ENCODE measurements at places on chromosomes 2 and 18. TPM values are rescaled to one million over a fixed set of nuclear protein-coding genes. Genes with fewer than 3 reads are reported as not detected.

GRCh38 chr2:67108231-67108630 is 288.9 kb upstream of the ETAA1 start:
- DNase-seq = no peak

DNA sequence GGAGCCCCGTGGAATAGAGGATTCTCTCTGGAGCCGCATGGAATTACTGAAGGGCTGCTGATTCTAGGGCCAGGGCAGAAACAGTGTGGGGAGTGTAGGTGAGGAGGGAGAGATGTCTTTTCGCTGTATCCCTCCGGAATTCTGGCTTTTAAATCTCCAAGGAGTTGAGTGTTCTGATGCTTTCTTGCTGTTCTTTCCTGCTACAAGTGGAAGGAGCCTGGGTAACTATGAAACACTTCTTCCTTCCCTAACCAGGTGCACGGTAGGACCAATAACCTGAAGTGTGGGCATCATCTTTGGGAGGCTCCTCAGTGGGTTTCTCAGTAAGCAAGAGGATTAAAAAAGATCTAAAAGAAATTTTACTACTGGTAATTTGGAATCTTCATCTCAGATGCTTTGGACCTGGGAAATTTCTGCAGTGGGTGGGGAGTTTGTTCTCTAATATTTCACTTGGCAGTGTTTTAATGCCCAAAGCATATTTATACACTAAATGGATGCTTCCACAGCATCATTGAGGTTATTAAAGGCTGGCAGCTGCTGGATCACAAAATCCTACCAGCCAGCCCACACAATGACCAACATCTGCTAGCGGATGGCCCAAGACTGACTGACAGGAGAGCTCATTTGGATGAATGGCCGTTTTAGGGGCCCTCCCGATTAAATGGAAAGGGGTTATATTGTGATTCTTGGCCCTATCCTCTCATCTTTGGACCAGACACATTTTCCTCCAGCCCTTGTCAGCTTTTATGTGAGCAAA is 2.1 kb downstream of the EML6 start:
- DNase-seq = peak; percentile 22

DNA sequence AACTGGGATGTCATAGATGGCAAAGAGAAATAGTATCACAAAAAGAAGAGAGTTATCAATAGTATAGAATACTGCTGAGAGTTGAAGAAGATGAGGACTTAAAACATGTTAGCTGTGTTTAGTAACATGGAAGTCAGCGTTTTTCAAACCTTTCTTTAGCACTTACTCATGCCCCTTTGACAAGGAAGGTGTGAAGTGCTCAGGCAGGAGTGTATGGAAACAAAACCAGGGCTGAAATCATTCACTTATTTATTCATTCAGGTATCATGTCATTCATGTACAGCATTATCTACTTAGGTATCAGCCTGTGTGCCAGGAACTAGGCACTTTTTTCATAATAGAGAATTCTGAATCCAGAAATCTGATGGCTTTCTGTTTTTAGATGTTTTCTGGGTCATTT is 27.2 kb downstream of the CD28 start:
- DNase-seq = no peak

- no peak for DNase-seq
Measured at GRCh38 chr2:74148457-74149246, 940 bp upstream of the BOLA3 start.

- DNase-seq = no peak
Measured at GRCh38 chr2:48984922-48985321, 169.4 kb downstream of the FSHR start.

DNA sequence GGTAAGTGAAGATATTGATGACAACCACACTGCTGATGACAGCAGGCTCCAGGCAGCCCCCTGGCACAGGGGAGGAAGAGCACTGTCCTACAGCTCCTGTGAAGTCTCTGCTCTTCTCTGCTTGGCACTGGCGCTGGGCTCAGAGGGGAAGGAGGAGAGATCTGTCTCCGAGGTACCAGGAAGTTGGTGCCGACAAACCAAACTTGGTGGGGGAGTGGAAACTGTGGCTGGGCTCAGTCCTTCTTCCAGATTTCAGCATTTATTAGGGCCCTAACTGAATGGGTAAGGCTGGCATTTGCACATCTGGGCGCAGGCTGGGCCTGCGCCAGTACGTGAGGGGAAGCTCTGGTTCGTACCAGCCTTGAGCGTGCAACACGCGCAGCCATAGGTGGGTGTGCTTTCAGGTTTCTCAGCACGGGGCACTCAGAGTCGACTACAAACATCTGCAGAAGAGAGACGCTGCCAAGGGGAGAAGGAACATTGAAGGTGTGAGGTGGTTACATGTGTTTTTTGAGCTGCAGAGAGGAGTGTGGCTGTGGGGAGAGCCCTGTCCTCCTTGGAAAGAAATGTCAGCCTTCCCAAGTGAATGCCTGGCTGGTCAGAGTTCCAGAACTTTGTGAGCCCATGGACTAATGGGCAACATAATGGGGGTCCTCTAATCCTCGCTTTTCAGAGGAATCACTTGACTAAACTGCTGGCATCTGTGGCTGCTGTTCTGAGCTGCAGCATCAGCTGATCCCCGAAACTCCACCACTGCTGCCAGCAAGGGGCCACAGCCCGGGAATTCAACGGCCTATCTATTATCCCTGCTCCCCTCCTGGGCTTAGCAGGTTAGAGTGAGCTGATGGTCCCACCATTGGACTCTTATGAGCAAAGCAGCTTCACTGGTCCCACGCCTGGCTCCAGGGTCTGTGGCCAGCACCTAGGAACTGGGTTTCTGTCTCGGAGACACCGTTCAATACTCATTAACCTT is 55.2 kb upstream of the SEMA4C start:
- DNase-seq = no peak

GRCh38 chr2:27025861-27026851 is 6.6 kb upstream of the TMEM214 start:
- no peak for DNase-seq

GRCh38 chr18:78527984-78528383 is 451.6 kb upstream of the SALL3 start:
- no peak for DNase-seq

GRCh38 chr2:13597176-13597575 is 880.4 kb downstream of the TRIB2 start:
- no peak for DNase-seq

- DNase-seq = no peak
Measured at GRCh38 chr18:23204589-23205235, 69.4 kb downstream of the CABLES1 start.

DNA sequence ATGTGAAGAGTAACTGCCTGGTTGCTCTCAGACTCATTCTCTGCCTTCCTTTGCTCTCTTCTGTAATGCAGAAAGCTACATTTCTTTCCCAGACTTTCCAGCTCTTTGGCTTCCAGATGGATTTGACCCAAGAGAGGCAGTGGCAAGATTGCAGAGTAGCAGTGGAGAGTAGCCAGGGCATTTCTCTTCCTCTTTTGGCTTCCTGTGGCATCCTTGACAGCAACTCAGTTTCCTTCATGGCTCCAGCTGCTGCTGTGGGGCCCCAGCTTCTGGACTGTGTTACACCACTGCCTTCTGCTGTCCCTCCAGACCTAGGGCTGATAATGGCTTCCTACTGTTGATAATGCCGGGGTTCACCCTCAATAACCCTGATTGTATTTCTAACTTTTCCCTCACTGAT is 469.4 kb upstream of the SPRED2 start:
- DNase-seq = no peak

DNA sequence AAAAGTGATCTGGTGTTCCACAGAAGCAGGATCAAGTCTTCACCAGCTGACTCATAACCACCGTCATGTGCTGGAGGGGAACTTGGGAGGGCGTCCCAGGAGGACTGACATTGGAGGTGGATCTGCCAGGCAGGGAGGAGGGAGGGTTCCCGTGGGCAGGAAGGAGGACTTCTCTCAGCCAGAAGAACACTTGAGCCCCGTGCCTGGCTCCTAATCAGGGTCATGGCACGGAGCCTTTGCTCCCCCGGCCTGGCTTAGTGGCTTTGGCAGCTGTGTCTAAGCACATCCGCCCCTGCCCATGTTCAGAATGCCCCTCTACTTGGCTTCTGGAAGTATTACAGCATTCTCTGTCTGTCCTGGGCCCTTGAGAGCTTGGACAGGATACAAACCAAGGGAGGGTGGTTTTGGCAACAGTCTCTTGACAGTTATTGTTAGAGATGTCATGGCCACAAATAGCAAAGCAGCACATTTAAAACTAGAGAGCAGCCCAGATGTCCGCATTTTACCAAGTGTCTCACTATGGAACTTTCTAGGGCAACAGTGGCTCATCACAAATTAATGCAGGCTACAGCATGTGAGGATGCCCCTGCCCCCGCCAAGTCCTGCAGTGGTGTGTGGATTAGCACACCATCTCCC is 11.5 kb downstream of the PPP1R7 start:
- DNase-seq = no peak

GRCh38 chr2:27988718-27989117 is 98.2 kb downstream of the BABAM2 start:
- DNase-seq = no peak

DNA sequence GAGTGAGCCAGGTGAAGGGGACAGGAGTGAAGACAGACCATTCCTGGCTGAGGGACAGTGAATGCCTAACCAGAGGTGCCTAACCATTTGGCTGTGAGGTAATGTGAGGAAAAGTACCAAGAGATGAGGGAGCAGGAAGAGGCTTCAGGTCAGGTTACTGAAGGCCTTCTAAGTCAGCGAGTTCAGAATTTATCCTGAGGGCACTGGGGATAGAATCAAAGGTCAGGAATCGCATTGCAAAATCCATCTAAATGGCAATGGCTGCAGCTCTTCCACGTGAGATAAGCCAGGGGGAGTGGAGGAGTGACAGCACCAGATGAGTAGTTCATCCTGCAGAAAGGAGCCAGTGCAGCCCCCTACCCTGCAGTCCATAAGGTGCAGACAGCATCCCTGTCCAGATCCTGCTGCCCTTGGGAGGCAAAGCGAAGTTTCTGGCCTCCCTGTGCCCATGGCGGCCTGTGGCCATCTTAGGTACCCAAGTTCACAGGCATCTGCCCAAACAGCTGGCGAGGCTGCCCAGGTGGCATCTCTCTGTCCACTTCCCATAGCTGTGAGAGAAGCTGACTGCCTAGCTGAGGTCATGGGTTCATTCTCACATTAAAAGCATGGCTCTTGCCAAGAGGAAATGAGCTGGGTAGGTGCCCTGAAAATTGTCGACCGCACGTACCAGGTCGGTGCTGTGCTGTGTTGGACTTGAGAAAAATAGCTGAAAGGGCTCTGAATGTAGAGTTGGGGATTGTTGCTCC is 49.5 kb downstream of the CYP27C1 start:
- no peak for DNase-seq

DNA sequence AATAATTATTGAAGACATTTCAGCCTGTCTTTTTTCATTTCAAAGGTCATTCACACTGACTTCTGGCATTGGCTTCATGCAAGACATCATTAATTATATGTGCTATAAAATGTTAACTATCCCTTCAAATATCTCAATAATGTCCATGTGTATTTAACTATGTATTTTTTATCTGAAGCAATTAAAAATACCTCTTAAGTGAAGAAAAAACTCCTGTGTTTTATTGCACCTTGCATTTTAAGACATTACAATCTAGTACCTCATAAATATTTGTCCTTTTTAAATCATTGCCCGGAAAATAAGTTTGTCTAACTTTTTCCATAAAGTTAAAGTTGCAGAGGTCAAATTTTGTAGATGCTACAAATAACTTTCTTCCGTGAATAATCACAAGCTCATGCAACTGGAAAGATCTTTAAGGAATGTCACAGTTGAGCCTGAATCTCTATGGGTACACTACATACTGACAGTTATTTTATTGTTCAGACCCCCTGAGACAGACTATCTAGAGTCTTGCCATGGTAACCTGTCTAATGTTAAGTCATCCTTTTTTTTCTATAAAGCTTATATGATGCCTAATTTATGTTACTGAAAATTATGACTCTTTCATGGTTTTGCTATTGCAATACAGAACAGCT is 38.4 kb upstream of the COBLL1 start:
- DNase-seq = no peak

- peak; percentile 19 for DNase-seq
Measured at GRCh38 chr2:59584958-59585357, 968.5 kb downstream of the BCL11A start.

DNA sequence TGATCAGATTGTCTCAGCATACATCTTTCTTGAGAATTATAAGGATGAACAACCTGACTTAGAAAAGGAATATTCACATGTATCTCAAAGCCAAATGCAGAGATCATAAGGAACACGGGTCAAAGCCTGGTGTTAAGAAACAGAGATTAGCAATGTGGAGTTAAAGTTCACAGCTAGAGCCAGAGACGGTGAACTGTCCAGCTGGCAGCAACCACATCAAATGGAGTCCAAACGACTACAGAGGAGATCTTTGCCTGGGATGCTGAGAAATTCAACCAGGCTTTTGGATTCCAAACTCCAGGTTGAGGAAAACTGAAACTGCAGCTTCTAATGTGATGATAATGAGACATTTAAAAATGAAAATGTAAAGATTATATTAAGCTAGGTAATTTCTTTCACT is 939.9 kb upstream of the NXPH2 start:
- no peak for DNase-seq

- no peak for DNase-seq
Measured at GRCh38 chr2:131067465-131068125, 25.7 kb downstream of the FAM168B start.

DNA sequence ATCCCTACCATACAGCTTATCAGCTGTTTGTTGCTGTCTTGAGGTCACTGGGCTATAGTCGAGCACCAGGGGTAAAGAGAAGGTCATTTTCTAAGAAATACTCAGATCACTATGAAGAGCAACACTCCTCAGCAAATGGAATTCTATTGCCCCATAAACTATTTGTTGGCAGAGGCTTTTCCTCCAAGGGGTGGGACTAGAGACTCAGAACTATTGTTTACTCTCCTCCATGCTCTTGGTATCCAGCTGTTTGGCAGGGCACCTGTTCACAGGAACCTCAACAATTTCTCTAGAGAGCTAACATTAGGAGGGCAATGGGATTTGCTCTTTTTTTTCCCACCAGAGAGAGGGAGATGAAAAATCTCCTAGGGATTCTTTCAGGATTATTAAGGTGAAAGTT is 249.1 kb upstream of the SPRED2 start:
- no peak for DNase-seq

DNA sequence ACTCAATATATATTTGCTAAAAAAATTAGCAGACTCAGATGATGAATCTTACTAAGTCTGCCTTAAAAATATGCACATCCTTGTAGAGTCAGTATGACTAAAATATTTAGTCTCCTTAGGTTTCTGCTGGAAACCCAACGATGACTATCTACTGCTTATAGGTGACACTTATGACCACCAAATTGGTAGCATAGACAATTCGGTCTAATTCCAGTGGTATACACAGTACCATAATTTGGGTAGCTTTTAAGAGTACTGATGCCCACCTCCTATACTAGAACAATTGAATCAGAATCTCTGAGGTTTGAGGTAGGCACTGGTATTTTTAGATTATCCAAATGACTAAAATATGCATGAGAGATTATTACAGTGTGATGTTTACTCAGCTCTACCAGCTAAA is 740.8 kb upstream of the ZEB2 start:
- DNase-seq = no peak

The REG1B gene
- polyA plus RNA-seq = not detected

The ZNF804A gene
- polyA plus RNA-seq = 0.02 TPM

The CYP27C1 gene
- not detected for polyA plus RNA-seq

The MAP3K20 gene
- polyA plus RNA-seq = 8.5 TPM

The CRYGD gene
- not detected for polyA plus RNA-seq

The STARD6 gene
- polyA plus RNA-seq = not detected

The CPS1 gene
- polyA plus RNA-seq = 13.5 TPM
